ENCODE measurements at places on chromosomes 4 and X. TPM values are rescaled to one million over a fixed set of nuclear protein-coding genes. Genes with fewer than 3 reads are reported as not detected.

DNA sequence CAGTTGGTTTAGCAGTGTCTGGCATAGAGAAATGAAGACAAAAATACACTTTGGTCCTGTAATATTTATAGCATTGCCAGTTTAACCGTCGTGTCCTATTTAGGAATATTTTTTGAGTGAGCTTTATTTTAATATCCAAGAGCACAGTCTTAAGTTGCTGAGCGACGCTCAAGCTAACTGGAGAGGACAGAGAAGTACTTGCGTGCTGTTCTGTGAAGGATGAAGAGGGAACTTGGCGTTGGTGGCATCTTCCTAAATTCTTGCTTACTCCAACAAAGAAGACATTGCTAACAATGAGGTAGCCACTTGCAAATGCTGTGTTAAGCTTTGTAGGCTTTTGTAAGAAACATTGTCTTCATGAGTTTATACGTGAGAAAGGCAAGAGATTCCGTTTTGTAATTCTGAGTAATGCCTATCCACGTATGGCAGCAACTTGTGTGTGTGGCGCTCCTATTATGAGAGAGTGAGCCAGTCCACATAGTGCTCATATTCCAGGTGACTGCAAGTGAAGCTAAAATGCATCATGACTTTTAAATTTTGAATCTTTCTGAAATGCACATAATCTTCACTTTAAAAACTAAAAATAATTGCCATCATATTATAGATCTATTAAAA is 50.6 kb downstream of the SYNPO2 start:
- H3K4me3 ChIP-seq: no peak overlapping the region
- H3K4me1 ChIP-seq: no peaks in the 10 kb centered on the region
- H3K27ac ChIP-seq: no peak overlapping the region
- DNase-seq: no peak

DNA sequence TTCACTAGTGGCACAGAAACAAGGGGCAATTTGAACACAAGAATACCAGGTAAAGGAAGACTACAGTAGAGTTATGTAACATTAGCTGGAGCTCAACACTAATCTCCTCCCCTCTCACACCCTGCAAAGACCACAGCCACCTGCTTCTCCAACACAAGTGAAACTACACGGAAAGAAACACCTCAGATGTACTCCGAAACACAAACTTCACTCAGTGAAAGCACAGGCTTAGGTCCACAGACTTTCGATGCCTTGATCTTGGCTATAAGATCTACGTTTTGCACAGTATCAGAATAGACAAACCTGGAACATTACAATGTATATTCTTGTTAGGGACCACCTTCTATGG is 7.6 kb downstream of the ACSL1 start:
- no peak for DNase-seq
- peaks cover 53% of the 10 kb centered on the region for H3K4me1 ChIP-seq
- no peak overlapping the region for H3K4me3 ChIP-seq

- H3K27me3 ChIP-seq: no peaks in the 10 kb centered on the region
- H3K4me3 ChIP-seq: no peak overlapping the region
- no peaks in the 10 kb centered on the region for H3K36me3 ChIP-seq
- H3K27ac ChIP-seq: no peak overlapping the region
Measured at GRCh38 chr4:95186666-95187065, 362.1 kb downstream of the UNC5C start.

- H3K27ac ChIP-seq: no peak overlapping the region
- no peak overlapping the region for H3K4me3 ChIP-seq
- no peak for DNase-seq
- no peaks in the 10 kb centered on the region for H3K36me3 ChIP-seq
Measured at GRCh38 chr4:126604268-126604867, 1028.4 kb upstream of the INTU start.

GRCh38 chr4:6332042-6332668 is 62.5 kb downstream of the WFS1 start:
- no peak for DNase-seq
- no peaks in the 10 kb centered on the region for H3K4me1 ChIP-seq
- H3K27me3 ChIP-seq: peaks cover 4% of the 10 kb centered on the region
- H3K36me3 ChIP-seq: no peaks in the 10 kb centered on the region

DNA sequence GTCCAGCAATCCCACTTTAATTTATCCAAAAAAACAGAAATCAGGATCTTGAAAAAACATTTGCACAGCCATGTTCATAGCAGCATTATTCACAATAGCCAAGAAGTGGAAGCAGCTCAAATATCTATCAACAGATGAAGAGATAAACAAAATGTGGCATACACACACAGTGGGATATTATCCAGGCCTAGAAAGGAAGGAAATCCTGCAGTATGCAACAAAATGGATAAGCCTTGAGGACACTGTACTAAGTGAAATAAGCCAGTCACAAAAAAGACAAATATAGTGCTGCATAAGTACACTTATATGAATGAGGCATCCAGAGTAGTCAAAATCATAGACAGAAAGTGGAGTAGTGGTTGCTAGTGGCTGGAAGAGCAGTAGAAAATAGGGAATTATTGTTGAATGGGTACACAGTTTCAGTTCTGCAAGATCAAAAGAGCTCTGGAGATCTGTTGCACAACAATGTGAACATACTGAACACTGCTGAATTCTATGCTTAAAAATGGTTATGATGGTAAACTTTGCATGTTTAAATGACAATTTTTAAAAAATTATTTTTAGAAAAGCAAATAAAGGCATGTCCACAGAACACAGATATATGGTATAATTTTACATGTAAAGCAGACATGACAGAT is 25.6 kb downstream of the CHM start:
- no peak for DNase-seq
- H3K36me3 ChIP-seq: peaks cover 30% of the 10 kb centered on the region
- no peak overlapping the region for H3K4me3 ChIP-seq

Gene SPANXB1
- total RNA-seq: not detected

- H3K27me3 ChIP-seq: no peaks in the 10 kb centered on the region
- H3K27ac ChIP-seq: no peak overlapping the region
- peaks cover 41% of the 10 kb centered on the region for H3K36me3 ChIP-seq
- no peak overlapping the region for H3K4me3 ChIP-seq
- no peak for DNase-seq
- peaks cover 14% of the 10 kb centered on the region for H3K4me1 ChIP-seq
Measured at GRCh38 chr4:150960818-150961217, 54.3 kb downstream of the LRBA start.

Gene PRRG1
- not detected for total RNA-seq

Gene PF4V1
- total RNA-seq: not detected

GRCh38 chr4:152316969-152317368 is 218.9 kb downstream of the FBXW7 start:
- DNase-seq: no peak
- no peak overlapping the region for H3K4me3 ChIP-seq
- no peak overlapping the region for H3K27ac ChIP-seq
- H3K36me3 ChIP-seq: peaks cover 12% of the 10 kb centered on the region
- H3K27me3 ChIP-seq: no peaks in the 10 kb centered on the region
- H3K4me1 ChIP-seq: no peaks in the 10 kb centered on the region

GRCh38 chr4:166314902-166315301 is 441.9 kb downstream of the TLL1 start:
- no peaks in the 10 kb centered on the region for H3K4me1 ChIP-seq
- no peaks in the 10 kb centered on the region for H3K36me3 ChIP-seq
- no peak overlapping the region for H3K27ac ChIP-seq

DNA sequence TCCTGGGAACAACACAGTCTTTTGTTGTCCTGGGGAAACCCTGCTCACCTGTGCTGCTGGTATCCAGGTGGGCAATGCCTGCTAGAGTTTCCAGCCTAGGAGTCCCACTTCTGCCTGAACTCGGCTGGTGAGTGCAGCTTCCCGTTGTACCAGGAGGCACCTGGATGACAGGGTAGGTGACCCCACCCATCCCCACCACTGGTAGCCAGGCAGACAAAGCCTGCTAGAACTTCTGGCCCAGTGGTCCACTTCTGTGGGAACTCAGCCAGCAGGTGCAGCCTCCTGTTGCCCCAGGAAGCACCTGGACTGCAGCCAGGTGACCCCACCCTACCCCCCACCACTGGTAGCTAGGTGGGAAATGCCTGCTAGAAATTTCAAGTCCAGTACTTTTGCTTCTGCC is 9.7 kb upstream of the TCEAL2 start:
- H3K27ac ChIP-seq: no peak overlapping the region
- H3K4me3 ChIP-seq: no peak overlapping the region
- H3K36me3 ChIP-seq: no peaks in the 10 kb centered on the region
- no peaks in the 10 kb centered on the region for H3K27me3 ChIP-seq
- DNase-seq: no peak

- peaks cover 5% of the 10 kb centered on the region for H3K4me1 ChIP-seq
- no peak overlapping the region for H3K27ac ChIP-seq
- H3K36me3 ChIP-seq: no peaks in the 10 kb centered on the region
- no peak for DNase-seq
Measured at GRCh38 chrX:97334850-97335249, 451.1 kb downstream of the RPA4 start.

DNA sequence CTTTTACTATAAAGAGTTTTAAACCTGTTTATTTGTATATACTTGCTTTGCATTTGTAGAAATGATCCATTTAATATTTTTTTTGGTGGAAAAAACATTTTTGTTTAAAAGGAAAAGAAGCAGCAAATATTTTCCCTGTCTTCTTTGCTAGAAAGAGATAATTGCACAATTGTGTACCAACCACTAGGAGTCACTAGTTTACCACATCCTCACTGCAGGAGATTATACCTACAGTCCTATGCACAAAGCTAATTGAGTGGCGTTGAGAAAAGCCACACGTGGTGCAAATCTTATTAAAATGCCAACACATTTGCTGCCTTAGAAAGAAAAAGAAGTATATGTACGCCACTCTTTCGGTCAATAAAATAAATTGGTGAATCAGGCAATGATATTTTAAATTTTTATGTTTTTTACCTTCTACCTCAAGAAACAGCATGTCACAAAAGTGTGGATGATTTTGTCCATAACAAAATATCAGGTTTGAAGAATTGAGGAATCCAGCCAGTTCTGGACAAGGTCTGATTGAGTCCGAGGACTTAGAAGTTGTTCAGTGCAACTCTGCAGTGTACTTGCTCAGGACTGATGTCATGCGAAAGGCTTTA is 102.9 kb downstream of the GRXCR1 start:
- no peaks in the 10 kb centered on the region for H3K4me1 ChIP-seq
- no peaks in the 10 kb centered on the region for H3K36me3 ChIP-seq
- H3K27ac ChIP-seq: no peak overlapping the region
- no peak for DNase-seq
